ENCODE measurements at places on chromosomes 2 and 18.
A peak's percentile ranks its signal among the peaks of the same experiment; 100 is the strongest.

DNA sequence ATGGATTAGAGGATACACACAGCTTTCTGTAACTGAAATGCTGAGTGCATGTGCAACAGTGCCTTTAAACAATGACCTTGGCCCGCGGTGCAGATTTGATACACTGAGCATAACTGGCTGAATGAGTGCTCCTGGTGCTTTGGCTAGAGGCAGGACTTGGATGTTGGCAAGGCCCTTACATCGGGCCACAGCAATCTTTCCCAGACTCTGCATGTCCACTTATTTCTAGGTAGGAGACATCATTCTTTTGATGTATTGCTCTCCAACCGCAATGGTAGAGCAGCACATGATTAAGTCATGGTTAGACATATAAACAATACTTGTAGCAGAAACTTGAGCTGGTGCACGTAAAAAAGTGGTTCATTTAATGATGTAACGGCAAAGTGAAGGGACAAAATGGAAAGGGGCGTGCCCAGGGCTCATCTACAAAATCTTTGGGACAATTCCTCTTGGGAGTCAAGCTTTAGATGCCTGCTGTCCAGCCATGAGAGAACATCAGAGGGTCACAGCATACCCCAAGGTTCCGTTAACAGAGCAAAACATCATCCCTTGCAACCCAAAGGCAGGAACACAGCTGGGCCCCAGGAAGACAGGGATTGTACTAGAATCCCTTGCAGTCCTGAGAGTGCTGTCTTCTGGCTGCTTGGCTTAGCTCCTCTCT, 43.4 kb downstream of the RAB31 start:
- no peak for DNase-seq

- DNase-seq = no peak
Measured at GRCh38 chr2:96512341-96512740, 7.2 kb upstream of the NEURL3 start.

GRCh38 chr18:56026509-56026908, 438.5 kb upstream of the TCF4 start:
- no peak for DNase-seq

DNA sequence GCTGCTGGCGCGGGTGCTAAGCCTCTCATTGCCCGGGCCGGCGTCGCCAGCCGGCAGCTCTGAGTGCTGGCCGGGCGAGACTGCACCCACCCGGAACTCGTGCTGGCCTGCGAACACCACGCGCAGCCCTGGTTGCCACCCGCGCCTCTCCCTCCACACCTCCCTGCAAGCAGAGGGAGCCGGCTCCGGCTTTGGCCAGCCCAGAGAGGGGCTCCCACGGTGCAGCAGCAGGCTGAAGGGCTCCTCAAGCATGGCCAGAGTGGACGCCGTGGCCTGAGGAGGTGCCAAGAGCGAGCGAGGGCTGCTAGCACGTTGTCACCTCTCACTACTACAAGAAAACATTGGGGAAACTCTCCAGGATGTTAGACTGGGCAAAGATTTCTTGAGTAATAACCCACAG, 98.6 kb downstream of the SPIRE1 start:
- DNase-seq = no peak

GRCh38 chr2:121887513-121888188, 132.2 kb downstream of the TSN start:
- DNase-seq = no peak

DNA sequence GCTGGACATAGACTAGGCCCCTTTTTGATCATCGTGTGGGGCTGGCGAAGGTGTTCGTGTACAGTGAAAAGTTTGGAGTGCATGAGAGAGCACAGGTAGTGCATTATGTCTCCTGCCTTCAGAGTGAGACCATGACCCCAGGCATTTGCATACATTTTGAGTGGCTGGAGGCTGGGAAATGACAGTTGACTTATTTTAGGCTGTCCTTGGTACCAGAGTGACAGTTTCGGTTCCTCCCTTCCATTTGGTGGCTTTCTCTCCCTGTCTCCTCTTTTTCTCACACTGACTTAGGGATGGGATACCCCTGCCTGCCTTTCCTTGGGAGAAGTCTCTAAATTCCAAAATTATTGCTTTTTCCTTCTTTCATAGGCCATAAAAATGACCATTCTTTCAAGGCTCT, 20.1 kb downstream of the SERPINB12 start:
- no peak for DNase-seq

DNA sequence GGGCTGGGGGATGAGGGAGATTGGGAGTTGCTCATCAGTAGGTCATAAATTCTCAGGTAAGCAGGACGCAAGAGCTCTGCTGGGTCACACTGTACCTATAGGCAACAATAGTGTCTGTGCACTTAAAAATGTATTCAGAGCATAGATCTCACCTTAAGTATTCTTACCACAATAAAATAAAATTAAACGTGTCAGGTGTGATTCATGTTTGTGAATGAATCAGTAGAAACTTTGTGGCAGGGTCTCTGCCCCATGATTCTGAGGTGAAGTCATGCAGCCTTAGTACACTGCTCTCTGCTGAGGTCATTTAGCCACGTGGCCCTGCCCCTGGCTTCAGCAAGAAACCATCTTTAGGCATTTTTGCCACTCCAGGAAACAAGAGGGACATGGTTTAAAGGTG, 253.8 kb downstream of the FBXO15 start:
- no peak for DNase-seq

- no peak for DNase-seq
Measured at GRCh38 chr2:65015731-65016130, 26.5 kb downstream of the SLC1A4 start.

- no peak for DNase-seq
Measured at GRCh38 chr2:224407241-224407701, 5.4 kb upstream of the FAM124B start.

DNA sequence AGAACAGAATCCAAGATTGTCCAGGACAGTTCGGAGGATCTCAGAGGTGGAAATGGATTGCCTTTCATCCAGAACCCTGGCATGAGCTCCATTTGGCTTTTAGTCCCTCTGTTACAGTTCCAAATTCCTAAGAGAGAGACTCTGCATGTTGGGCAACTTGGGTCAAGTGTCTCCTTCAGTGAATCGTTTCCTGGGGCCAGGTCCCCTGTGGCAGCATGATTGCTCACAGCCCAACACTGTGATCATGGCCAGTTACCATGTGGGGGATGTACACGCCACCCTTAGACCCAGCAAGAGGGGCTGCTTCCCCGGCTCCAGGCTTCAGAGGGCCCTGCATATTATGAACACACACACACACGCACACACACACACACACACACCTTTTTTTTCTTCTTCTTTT, 118.6 kb upstream of the GLI2 start:
- no peak for DNase-seq

GRCh38 chr2:236955521-236956030, 130.1 kb upstream of the COPS8 start:
- DNase-seq = no peak

- no peak for DNase-seq
Measured at GRCh38 chr2:22055784-22056620, 932.2 kb downstream of the TDRD15 start.

- DNase-seq = no peak
Measured at GRCh38 chr2:163664610-163665009, 71.2 kb downstream of the FIGN start.

- DNase-seq = no peak
Measured at GRCh38 chr2:53353135-53354114, 414.2 kb upstream of the CHAC2 start.

DNA sequence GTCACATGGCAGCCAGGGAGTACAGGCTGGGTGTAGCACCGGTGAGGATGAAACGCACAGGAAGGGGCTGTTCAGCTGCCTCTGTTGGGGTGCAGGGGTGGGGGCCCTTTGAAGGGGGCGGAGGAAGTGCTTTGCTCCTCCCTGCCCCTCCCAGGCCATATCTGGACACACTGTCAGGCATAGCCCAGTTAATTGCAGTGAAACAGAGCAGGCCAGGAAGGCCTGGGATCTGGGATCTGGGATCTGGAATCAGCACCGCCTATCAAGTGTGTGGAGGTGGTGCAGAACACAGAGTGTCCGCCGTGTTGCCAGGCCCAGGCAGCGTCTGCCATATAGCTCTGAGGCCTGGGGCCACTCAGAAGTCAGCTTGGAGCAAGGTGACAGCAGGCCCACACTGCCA, 119.3 kb upstream of the MSH2 start:
- no peak for DNase-seq

DNA sequence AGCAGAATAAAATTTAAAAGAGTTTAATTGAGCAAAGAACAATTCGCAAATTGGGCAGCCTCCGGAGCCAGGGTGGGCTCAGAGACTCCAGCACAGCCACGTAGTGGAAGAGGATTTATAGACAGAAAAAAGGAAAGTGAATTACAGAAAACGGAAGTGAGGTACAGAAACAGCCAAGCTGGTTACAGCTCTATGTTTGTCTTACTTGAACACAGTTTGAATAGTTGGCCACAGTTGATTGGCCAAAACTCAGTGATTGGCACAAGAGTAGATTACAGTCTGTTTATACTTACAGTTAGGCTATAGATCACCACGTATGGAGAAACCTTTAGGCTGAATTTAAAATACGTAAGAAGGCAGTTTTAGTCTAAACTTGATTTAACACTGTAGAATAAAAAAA, 78.8 kb upstream of the NEDD4L start:
- DNase-seq = no peak

GRCh38 chr18:58025733-58026132, 18.3 kb upstream of the NEDD4L start:
- no peak for DNase-seq

DNA sequence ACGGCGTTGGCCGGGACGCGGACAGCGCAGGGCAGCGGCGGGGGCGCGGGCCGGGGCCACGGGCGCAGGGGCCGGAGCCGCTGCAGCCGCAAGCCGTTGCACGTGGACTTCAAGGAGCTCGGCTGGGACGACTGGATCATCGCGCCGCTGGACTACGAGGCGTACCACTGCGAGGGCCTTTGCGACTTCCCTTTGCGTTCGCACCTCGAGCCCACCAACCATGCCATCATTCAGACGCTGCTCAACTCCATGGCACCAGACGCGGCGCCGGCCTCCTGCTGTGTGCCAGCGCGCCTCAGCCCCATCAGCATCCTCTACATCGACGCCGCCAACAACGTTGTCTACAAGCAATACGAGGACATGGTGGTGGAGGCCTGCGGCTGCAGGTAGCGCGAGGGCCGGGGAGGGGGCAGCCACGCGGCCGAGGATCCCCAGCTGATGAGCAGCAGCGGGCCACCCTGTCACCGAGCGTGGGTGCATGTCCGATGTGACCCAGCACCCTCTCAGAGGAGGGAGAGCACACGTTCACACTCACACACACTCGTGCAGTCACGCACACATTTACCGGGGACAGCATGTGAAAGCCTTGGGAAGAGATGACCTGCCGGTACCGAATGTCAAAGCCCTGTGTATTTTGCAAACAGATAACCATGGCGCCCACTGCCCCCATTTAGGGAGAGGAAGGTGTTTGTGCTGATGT, 4.2 kb downstream of the GDF7 start:
- no peak for DNase-seq

DNA sequence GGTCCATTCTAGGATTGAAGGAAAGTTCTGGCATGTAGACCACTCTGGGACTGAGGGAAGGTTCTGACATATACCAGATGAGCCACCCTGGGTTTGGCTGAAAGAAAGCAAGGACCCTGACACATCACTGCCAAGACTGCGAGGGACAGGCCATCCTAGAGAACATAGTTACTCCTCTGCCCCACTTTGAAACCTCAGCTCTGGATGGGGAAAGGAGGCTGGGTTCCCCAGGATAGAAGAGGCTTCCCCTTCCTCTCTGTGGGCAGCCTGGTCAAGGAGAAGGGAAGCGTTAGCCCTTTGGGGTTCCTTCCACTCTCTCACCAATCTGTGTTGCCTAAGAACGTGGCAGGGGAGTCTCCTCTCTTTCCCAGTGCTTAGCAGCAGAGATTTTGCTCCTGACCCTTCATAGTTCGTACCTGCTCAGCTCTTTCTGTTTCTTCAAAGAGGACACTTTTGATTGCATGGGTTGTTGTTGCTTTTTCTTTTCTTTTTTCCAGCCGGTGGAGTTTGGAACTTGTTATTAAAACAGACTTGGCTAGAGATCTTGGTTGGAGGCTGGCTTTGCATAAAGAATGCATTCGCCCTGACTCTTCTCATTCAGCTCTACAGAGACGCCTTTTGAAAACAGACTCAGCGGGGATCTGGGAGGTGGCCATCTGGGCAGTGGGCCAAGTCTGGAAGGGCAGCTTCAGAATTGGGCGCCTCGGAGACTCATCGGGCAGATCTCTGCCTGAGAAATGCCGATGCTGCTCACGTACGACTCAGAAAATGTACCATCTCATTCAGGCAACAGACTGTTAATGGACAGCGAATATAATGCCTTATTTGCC, 166.1 kb downstream of the CLIP4 start:
- peak; percentile 56 for DNase-seq

DNA sequence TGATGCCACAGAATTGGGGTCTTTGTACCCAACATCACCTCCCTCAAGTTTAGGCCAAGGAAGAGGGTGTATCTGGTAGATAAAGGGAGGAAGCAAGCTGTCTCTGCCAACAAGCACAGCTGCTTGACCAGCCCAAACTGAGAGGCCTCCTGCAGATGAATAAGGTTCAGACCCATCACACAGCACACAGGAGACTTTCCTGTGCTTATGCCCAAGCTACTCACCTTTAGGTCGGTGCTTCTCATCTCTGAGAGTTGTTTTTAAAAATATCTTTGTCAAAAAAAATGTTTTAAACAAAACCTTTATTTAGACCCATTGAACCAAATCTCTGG, 24.7 kb upstream of the SP3 start:
- no peak for DNase-seq

- no peak for DNase-seq
Measured at GRCh38 chr2:20925265-20925889, 102.5 kb upstream of the LDAH start.

GRCh38 chr2:197278799-197279763, 31.5 kb downstream of the ANKRD44 start:
- no peak for DNase-seq

- DNase-seq = no peak
Measured at GRCh38 chr2:205808486-205809121, 126.3 kb downstream of the NRP2 start.

GRCh38 chr2:27042985-27043634, 8.4 kb upstream of the AGBL5 start:
- DNase-seq = no peak

GRCh38 chr18:33851546-33852078, 273.6 kb downstream of the ASXL3 start:
- no peak for DNase-seq

DNA sequence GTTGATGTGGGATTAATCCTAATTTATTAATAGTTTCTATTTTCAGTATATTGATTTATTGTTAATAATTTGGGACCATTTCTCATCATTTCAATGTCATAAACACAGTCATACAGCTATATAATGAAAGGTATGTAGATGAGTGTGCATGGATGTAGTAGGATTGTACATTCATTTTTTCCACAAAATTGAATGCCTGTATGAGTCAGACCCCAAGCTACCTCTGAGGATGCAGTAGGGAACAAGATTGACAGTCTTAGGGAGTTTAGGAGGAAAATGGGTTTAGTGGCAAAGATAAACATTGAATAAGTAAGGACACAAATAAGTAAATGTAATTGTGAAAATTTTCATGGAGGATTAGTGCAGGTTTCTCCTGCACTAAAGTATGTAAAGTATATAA, 14.1 kb upstream of the TMEFF2 start:
- no peak for DNase-seq

GRCh38 chr18:76860411-76860810, 38.1 kb downstream of the ZNF236 start:
- no peak for DNase-seq
